Naive thymus-derived CD4-positive, alpha-beta T cell (primary cell): ENCODE measurements at places on chromosomes 3 and 15.
A peak's percentile ranks its signal among the peaks of the same experiment; 100 is the strongest.

DNA sequence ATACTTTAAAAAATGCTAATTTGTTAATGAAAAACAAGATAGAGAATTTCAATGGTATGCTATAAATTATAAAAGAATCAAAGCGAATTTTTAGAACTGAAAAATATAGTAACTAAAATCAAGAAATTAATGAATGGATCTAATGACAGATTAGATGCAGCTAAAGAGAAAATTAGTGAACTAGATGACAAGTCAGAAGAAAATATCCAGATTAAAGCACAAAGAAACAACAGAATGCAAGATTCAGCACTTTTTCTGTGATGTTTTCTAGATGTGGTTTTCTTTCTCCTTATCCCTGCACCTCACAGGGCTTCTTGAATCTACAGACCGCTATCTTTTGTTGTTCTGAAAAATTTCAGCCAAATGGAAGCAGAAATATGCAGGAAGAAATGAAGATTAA lies 54.4 kb downstream of the INO80 start:
- no peak for DNase-seq

- no peak for DNase-seq
Observed at GRCh38 chr15:32784581-32784980, 66.8 kb downstream of the GREM1 start.

DNA sequence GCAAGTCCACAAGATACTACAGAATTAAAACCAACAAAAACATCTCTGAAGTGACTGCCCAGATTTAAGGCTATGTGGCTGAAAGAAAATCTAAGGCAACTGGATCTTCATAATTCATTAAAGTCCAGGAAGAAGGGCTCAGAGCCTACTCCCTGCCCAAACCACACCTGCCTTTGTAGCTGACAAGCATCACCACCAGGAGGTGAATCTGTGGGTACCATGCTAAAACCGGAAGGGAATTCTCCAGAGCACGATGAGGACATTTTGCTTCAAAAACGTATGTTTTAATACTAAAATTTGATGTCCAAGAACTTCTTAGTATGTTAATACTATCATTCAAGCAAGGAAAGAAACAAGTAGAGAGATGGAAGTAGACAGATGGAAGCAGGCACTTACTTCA lies 495.9 kb upstream of the NECTIN3 start:
- DNase-seq: no peak

GRCh38 chr3:122023335-122023910 lies 1.4 kb upstream of the ILDR1 start:
- DNase-seq: no peak

DNA sequence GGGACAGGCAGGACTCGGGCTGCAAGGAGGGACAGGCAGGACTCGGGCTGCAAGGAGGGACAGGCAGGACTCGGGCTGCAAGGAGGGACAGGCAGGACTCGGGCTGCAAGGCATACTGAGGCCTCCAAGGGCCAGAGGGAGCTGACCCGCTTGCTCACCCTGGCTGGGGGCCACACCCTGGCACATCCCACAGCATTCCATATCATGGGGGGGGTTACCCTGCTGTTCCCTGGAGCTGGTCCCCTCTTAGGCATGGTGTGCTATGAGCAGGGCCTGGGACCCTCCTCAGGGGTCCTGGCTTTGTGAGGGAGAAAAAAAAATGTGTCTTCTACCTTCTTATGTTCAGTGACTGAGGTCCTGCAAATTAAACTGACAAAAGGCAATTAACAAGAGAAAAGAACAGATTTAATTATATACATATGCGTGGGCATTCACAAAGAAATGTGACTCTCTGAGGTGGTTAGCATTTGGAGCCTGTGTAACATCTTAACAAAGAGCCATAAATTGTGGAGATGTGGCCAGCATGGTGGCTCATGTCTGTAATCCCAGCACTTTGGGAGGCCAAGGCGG lies 97.6 kb upstream of the ALDH1A3 start:
- DNase-seq: peak; percentile 3

GRCh38 chr3:7428206-7428718 lies 567.3 kb downstream of the GRM7 start:
- DNase-seq: no peak

DNA sequence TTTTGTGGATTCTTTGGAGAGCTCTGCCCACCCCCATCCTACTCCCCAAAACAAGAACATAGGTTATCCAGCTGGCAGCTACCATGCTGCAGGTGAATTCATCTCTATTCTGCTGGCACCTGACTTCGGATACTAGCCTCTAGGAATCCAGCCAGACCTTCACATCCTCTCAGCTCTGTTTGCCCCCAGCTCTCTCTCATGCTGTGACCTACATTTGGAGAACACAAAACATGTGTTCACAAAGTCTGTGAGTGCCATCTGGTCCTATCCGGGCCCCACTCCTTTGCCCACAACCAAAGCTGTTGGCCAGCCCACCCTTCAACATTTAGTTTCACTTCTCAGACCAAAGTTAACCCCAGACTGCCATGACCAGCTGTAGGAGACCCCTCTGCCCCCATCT lies 89.4 kb upstream of the C3orf80 start:
- no peak for DNase-seq

GRCh38 chr15:40306371-40306770 lies 1.4 kb downstream of the PLCB2 start:
- no peak for DNase-seq

GRCh38 chr15:39497016-39497758 lies 83.7 kb upstream of the THBS1 start:
- no peak for DNase-seq

GRCh38 chr15:48638963-48639362 lies 6.5 kb downstream of the FBN1 start:
- DNase-seq: no peak

- DNase-seq: no peak
Observed at GRCh38 chr3:100875239-100875638, 118.0 kb downstream of the ABI3BP start.

DNA sequence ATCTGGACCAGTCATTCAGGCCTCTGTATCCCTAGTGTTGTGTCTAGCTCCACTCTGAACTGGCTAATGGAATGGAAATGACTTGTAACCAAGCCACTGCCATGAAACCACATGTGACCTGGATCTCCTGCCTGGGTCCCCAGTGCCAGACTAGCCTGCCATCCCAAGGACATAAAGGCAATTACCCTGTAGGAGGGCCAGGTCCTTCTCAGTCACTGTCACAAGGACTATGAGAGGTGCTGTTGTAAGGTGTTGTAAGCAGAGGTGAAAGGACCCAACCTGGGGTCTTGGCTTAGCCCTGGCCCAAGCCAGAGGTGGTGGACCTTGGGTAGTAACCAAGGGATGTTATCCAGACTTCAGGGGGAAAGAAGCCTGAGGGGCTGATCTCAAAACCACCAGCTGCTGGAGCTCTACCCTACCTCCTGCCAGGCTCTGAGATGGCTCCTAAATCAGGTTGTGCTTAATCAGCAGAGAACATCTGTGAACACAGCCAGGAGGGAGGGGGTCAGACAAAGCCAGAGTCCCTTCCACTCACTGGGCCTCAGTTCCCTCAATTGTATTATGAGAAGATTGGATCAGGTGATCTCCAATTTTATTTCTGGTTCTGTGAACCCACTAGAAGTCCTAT lies 15.7 kb upstream of the KLHL24 start:
- DNase-seq: no peak

DNA sequence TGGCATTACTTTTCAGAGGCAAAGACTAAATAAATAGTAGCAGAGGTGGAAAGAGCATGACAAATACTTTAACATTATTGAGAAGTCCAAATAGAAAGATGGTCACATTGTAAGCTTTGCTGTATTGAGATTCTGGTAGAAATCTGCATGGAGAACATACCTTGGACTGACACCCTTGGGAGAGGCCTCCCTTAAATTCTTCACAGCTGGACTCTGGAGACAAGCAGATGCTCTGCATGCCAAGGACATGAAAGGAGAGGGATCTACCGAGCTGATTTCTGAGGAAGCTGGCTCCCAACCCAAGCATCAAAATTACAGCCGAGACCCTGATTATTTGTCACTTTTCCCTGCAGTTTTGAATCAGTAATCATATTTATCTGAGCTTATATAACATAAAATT lies 212.5 kb upstream of the COL8A1 start:
- DNase-seq: no peak
